ENCODE measurements at places on chromosomes 16 and 17.

DNA sequence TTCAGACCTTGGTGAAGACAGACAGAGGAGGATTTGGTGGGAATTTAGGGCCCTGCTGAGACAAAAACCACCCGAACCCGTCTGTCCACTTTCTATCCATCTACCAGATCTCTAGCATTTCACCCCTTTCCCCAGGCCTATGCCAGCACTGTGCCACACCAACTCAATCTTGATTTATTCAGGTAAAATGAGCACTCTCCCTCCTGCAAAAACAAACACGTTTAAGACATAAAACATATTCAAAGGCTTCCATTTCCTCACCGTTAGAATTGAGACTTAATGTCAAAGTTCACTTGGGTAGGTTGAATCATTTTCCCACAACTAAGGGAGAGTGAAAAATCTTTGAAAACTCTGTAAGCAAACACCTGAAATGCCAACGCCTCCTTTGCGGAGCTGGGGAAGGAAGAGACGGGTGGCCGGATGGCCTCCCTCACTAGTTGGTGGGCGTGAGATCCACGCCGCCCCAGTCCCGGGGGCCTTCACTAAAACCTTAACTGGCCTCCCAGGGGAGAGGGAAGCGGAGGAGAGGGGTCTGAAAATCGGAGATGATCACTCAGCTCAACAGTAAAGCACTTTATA, 862 bp downstream of the DCAKD start:
- DNase-seq, result peak; percentile 3

DNA sequence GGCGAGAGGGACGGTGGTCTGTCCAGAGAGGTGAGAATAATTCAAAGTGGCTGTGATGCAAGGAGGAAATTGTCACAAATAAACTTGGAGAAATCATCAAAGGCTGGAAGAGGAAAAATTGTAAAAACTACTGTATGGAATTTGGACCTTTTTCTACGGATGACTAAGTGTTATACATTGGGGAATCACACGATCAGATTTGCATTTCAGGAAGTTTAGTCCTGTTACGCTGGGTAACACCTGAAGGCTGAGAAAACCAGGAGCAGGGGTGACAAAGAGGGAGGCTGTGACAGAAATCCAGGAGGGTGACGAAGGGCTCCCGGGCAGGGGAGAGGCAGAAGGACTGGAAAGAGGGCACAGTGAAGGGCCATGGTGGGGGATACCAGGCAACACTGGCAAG, 511.7 kb downstream of the CDH13 start:
- DNase-seq, result no peak

DNA sequence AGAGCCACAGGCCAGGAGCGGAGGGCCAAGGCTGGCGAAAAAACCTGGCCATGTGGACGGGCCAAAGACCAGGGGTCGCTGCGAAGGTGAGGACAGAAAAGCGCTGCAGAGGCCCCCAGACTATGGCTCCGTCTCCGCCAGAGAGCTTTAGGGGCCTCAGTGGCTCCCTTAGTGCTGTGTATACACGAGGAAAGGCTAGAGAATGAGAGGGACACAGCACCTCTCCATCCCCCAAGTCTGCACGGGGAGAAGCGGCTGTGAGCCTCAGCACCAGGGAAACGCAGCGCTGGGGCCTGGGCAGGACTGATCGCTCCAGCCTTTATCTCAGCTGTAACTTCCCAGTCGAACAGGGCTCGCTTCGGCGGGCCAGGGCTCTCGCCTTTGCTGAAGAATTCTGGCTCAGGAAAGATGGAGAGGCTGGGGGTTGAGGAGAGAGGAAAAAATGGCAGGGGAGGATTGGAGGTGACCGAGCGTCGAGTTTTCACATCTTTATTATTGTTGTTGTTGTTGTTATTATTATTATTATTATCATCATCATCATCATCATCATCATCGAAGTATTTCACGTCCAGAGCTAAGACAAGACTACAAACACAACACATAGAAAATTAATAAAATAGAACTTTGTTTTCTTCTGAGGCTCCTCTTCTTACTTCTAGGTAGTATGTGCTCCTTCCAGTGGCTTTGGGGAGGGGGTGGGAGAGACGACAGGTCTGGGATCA, 1.9 kb upstream of the HOXB5 start:
- no peak for DNase-seq

- no peak for DNase-seq
Observed at GRCh38 chr16:4317532-4318450, 1.9 kb downstream of the GLIS2 start.

- DNase-seq, result no peak
Observed at GRCh38 chr16:14409563-14409962, 220.5 kb downstream of the PARN start.
